Stimulated activated CD8-positive, alpha-beta memory T cell treated with anti-CD3 and anti-CD28 coated beads, Interleukin-2, amount 100 ng/mL, for 1 hour (primary cell): ENCODE measurements at places on chromosomes 13 and 19.

DNA sequence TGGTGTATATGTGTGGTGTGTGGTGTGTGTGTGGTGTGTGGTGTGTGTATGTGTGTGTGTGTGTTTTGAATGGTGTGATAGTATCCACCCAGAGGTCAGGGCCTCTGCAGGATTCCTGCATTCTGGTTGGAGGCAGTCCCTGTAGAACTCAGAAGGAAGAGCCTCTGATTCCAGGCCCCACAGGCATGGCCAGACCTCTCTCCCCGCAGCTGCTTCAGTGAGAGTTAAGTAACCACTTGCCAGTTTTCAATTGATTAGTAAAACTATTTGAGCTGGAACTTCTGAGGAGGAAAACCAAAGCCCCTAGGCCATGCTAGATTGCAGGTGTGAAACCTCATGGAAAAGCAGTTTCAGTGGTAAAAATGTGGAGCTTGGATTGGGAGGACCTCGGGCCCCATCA, 2.1 kb downstream of the ATP12A start:
- no peak for DNase-seq

DNA sequence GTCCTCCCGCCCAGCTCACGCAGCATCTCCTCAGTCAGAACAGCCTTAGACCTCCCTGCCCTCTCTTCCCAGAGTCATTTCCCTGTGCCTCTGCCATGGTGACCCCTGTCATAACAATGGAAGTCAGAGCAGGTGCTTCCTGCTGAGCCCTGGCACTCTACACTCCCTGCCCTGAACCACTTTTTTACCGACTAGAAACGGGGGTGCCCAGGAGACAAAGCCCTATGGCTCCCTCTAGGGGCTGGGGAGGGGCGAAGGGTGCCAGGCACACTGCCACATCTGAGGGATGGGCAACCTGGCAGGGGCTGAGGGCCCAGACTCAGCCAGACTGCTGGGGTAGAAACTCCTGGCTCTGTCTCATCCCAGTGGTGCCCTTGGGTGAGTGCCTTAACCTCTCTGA, 16.4 kb downstream of the ZNF574 start:
- no peak for DNase-seq

- DNase-seq, result no peak
These were observed 1.6 kb upstream of the KANK2 start for GRCh38 chr19:11198769-11199424.

DNA sequence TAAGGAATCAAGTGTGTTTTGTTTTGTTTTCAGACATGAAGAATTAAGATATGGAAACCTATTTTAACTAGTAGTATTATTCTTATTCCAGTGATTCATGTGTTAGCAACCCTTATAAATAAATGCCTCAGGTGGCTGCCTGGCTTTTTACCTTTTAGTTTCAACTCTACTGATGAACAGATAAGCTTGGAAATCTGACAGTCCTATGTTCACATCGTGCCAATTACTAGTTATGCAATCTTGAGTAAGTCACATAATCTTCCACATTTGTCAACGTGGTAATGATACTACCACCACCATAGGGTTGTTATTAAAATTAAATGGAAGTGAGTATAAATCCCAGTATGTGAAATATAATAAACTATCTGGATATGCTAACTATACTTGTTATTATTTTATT, 64.3 kb downstream of the TBC1D4 start:
- DNase-seq, result no peak

GRCh38 chr19:18232540-18233223, 6.4 kb upstream of the PDE4C start:
- no peak for DNase-seq

DNA sequence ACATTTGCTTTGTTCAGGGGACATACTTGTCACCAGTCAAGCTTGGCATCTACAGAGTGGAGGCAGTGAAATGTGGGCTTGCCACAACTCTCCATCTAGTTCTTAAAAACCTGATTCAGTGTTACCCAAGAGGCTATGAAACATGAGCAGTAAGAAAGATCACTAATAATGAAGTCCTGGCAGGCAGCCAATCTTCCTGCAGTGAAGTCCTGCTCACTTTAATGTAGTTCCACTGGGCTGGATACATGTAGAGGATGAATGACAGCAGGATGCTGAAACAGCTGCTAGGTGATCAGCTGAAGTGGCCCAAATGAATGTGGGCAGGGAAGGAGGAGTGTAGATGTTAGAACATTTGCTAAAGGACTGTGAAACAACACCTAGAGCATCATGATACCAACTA, 1213.1 kb downstream of the OLFM4 start:
- DNase-seq, result no peak

GRCh38 chr19:48716562-48717291, 2.8 kb downstream of the MAMSTR start:
- DNase-seq, result no peak

- no peak for DNase-seq
These were observed 2.6 kb downstream of the ZSWIM4 start for GRCh38 chr19:13797870-13798269.

GRCh38 chr13:106133025-106133424, 402.4 kb downstream of the EFNB2 start:
- DNase-seq, result no peak

DNA sequence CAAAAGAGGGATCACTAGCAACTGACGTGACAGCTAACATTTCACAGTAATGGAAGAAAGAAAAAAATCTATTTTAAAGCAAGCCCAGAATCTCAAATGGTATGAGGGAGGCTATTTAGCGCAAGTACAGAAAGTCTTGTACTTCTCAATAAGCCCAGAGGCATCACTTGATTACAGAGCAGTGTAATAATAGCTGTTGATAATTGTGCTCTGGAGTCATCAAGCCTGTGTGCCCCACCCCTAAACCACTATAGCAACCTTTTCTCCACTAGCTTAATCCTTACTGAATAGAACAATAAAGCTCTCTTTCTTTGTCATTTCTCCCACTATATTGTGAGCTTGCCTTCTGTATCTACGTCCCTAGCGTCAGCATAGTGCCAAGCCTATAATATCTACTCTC, 56.6 kb downstream of the FREM2 start:
- DNase-seq, result no peak

DNA sequence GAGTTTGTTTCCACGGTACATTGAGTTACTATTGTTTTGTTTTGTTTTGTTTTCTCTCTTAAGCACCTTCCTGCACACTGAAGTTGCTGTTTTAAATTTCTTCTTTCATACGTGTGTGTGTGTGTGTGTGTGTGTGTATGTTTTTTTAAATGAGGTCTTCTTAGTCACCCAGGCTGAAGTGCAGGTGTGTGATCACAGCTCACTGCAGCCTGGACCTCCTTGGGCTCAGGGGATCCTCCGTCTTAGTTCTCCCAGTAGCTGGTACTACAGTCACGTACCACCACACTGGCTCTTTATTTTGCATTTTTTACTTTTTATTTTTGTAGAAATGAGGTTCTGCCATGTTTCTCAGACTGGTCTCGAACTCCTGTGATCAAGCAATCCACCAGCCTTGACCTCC, 20.8 kb upstream of the ZNF429 start:
- DNase-seq, result no peak
